ENCODE measurements at places on chromosomes 13 and 19.
A peak's percentile ranks its signal among the peaks of the same experiment; 100 is the strongest.

- peak; percentile 87 for DNase-seq
These were observed 51.9 kb downstream of the CELF5 start for GRCh38 chr19:3276341-3276799.

GRCh38 chr13:73268306-73268705 lies 209.5 kb downstream of the KLF5 start:
- DNase-seq: no peak

DNA sequence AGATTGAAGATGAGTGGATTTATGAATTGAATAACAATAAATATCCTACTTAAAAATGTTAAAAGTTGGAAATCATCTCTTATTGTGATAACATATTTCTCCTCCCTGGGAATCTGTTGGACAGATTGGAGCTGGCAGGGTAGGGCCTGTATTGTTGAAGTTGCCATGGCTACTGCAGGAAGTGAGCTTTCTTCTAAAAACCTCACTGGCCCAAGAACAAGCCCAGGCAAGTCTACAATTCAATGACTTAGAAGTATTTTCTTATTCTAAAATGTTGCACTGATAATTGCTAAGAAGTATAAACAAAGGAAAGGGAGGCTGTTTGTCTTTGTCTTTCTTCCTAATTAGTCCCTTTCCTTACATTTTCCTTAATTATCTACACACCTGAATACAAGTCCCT lies 112.1 kb downstream of the DLEU7 start:
- DNase-seq: no peak

DNA sequence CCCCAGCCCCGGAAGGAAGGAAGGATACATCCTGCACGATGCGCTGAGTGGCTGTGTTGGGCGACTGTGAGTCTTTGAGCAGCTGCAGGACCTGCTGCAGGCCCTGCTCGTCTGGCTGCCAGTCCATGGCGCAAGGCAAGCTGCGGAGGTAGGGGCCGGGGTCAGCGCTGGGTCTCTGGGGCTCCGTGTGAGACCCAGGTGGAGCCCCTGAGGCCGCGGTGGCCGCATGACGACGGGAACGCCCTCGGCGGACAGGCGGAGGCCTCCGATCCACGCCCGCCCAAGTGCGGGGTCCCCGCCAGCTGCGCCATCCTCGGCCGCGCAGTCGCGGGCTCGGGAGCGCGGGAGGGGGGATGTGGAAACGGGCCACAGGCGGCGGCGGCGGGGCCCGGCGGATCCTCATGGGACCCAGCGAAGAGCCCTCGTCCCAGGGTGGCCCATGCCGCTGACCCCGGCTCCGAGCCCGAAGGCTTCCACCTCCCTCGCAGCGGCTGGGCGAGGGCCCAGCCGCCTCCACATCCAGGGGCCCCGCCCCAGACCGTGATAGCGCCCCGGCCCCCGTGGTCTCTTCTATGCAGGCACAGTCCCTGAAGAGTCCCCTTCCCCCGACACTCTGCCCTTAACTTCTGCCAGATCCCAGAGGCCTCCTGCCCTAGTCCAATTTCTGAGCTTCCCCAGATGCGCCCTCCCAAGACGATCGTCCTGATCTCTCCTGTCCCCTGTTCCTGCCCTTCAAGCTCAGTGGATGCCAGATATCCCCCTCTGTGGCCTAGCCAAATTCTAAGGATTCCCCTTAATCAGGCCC lies 2.7 kb downstream of the TNPO2 start:
- DNase-seq: no peak

GRCh38 chr19:36646746-36647145 lies 19.9 kb downstream of the ZNF461 start:
- no peak for DNase-seq

DNA sequence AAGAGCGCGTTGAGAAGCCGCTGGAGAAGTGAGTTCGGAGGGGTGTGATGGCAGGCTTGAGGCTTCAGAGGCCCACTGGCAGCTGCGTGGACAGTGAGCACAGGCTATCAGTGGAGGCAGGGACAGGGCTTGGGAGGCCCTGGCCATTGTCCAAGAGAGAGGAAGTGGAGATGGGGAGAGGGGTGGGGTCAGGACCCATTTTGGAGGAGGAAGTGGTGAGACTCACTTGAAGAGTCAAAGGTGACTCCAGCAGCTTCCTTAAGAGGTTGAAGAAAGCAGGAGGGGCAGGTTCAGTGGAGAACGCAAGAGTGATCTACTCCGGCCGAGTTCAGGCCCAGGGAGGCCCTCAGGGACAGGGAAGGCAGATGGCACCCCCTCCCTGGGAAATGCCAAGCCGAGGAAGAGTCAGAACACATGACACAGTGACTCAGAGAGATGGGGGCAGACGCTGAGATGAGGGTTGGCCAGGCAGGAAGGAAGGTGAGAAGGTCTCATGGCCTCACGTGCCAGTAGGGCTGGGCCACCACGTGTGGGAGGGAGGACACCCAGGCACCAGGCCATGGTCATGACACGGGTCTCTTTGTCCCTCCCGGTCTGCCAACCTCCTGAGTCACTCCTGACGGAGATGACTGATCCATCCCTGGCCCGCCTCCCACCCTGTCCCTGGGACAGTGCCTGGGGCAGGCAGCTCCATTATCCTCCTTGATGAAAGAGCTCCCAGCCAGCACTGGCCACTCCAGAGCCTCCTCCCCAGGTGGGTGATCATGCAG lies 10.1 kb upstream of the CD22 start:
- peak; percentile 22 for DNase-seq

DNA sequence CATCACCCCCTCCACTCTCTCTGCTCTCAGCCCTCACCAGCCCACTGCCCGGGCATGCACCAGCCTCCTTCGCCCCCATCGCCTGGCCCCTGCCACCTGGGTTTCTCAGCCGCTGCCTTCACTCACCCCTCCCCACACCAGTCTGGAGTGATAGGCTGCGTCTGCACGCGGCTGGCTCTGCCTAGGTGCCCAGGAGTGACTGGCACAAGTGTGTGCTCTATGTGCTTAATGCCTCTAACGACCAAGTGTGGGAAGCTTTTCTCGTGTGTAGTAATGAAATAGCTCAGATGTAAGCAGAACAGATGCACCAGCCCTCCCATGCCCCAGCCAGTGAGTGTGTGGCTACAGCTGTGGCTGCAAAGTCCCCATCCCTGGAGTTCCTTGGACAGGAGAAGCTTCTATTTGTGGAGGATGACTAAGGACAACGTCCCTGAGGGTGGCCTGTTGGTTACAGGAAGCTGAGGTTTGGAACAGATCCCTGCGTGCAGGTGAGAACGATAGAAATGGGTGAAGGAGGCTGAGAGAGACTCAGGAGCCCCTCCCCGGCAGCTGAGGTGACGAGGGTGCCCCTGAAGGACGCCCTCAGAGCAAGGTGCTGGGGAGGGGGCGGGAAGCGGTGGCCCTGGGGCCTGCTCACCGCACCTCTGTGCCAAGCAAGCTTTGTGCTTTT lies 35.6 kb downstream of the ATP11A start:
- DNase-seq: no peak

DNA sequence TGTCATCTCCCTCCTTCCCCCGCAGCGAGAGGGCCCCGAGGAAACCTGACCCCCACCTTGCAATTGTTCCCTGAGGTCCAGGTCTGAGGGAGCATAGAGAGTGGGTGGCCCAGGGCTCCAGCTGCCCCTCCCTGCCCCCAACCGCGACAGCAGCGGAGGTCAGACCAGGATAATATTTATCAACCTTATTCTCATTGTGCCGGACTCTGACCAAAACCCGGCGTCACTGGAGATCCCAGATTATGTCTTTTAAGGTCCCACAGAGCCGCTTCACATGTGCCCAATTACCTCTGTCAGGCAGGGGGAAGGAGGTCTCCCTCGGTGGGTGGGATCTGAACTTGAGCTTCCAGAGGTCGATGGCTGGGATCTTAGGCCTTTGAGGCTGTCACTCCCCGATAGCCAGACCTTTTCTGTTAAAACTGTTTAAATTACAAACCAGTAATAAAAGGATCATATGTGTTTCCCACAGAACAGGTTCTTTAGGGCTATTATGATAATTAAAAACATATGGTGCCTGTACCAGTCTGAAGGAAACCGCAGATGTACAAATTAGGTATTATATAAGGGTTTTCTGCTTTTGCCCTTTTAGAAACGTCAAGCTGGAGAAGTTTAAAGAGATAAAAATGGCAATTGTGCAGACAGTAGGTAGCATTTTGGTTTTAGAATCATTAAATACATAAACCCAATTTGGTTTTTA lies 195.5 kb downstream of the ZNF536 start:
- DNase-seq: no peak

DNA sequence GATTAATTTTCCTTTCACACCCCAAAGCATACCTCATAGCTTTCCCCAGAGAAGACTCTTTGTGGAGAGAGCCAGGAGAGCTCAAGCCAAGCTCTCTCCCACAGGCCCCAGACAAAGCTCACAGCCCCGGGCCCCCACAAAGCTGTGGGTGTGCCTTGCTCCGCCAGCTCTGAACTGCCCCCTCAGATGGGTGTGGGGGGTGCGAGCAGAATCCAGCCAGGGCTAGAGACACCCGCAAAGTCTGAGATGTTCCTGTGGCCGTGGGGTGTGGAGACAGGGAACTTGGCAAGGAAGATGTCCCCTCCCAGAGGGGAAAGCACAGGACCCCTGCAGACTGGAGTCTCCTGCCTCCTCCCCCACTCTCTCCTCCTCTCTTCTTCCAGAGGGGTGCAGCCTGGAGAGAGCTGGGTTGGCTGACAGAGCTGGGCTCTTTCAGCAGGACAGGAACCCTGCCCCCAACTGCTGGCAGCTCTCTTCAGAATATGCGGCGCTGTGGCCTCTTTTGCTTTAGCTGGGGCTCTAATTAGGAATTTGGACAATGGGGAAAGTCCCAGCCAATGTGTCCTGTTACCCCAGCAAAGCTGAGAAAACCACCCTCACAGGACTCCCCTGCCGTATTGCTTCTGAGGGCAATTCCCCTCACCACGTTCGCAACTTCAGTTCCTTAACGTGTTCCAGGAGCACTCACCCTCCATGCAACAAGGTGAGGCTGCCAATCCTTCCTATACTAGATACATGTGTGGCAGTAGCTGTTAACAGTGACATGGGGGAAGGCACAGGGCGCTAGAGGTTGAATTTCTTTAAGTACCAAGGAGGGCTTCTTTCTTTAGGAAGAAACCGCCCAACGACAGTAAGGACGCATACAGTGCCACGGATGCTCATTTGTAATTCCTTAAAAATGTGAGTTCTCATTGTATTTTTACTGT lies 170.0 kb downstream of the COL4A1 start:
- peak; percentile 49 for DNase-seq

DNA sequence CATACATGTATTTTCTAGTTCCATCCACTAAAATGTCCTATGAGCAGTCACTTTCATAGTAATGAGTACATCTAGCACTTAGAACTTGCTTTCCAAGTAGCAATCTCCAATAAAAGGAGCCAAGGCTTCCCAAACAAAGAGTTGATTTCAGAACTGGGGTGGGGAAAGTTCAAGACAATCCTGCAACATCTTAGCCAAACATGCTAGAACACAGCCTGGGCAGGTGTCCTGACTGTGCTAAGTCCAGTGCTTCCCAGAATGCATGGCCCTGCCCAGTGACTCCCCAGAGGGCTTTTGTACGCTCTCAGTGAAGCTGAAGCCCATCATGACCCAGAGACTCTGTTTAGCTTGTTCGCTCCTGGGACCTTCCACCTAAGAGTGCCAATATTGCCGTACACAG lies 106.7 kb upstream of the UBAC2 start:
- DNase-seq: no peak

GRCh38 chr13:52736891-52737290 lies 2.7 kb downstream of the CNMD start:
- DNase-seq: no peak

- DNase-seq: no peak
These were observed 183.6 kb upstream of the EDNRB start for GRCh38 chr13:78102121-78102677.

All from iPS-NIHi11 (cell line).